ENCODE measurements at places on chromosomes 3 and 15.

- DNase-seq, result no peak
Observed at GRCh38 chr3:8400911-8401310, 100.7 kb upstream of the LMCD1 start.

- no peak for DNase-seq
Observed at GRCh38 chr3:136465296-136465695, 215.2 kb downstream of the PCCB start.

DNA sequence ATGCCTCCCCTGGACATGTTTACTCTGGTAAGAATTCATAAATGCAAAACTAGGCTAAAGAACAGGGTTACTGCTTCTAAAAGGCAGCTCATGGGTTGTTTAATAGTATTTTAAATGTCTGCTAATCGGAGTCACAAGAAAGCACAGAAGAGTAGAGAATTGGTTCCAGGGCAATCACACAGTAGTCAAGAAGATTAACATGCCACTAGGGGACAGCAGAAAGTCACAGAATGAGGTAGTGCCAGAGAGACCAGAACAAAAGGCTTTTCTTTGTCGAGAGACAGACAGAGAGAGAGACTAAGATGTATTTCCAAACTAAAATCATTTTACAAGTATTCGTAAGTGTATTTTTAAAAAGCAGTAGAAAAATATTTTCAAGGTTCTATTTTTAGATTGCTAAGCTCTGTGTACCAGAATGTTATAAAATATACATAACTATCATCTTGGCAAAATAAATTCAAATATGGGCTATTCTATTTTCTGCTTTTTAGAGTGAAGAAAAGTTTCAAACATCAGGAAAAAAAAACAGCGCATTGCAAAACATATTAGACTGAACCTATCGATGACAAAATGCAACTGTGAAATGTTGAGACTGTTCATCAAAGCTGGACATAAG, 78.3 kb upstream of the CDIN1 start:
- DNase-seq, result peak; percentile 90

DNA sequence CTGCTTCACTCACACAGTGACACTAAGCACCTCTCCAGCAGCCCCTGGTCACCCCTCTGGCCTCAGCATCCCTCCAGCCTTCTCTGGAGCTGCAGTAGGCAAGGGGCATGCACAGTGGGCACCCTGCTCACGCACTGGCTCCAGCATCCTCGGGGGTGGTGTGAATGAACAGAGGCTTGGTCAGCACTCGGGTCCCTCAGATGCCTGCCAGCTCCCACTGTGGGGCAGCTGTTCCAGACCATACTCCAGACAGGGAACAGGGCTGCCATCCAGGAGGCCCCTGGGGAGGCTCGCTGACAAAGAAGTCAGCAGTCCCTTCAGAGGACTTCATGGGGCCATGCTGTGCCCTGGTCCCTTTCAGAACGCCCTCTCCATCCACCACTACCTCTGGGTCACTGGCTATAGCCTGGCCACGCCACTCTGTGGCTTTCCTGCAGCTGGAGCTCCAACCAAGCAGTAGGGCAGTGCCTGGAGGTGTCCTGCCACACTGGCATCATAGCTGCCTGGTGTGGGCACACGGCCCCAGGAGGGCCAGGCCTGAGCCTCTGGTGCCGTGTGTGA, 26.3 kb downstream of the ALS2CL start:
- DNase-seq, result no peak

DNA sequence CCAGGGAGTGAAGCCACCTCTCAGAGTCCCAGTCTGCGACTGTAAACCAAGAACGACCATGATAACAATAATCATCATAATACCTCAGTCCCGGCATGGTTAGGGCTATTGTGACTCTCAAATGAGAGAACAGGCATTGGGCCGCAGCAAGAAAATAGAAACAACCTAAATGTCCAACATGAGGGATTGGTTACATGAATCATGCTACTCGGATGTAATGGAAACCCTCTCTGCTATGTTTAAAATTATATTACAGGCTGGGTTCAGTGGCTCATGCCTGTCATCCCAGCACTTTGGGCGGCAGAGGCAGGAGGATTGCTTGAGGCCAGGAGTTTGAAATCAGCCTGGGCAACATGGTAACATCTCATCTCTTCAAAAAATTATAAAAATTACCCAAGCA, 2.8 kb downstream of the CPN2 start:
- no peak for DNase-seq

DNA sequence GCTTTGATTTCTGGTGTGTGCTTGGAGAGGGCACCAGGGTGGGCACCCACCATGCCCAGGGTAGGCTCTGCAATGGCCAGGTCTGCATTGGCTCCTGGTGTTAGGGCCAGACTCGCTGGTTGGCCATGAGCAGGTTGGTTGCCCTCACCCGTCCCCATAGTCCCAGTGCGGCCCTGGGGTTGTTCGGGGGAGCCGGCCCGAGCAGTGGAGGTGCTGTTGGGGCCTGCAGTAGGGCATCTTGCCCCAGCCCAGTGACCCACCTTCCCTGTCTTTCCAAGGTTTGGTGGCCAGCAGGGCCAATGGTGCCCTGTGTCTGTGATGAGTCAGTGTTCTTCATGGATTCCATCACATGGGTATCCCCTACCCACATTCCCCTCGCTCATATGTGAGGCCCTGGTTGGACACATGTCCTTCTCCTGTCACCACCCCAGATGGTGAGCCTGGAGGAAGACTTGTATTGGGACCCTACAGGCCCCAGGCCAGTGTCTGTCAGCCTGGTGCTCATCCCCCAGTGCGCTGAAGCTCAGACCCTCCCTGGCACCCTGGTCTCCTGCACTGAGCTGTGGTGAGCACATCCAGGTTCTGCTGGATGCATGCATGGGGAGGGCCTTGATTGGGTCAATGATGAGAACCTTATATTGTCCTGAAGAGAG, 190.1 kb downstream of the UBE3A start:
- no peak for DNase-seq

DNA sequence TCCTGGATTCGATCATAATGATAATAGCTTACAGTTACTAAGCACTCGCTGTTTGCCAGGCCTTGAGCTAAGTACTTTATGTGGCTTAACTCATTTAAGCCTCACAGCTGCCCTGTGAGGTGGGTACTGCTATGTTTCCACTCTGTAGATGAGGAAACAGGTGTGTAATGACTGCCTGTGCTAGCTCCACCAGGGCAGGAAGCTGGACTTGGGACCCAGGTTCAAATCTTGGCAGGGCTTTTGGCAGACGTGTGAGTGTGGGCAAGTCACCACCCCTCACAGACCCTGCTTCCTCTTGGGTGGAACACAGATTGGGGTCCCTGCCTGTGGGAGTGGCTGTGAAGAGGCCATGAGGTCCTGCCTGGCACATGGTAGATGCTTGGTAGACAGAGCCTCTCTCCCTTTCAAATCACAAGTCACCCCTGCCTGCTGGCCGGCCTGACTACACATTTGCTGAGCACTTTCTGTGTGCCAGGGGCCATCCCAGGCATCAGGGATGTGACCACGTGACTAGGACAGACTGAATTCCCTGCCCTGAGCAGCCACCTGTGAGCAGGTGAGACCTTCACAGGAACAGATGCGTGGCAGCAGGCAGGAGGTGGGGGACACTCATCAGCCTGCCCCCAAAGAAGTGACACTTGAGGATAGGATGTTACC, 3.7 kb downstream of the EFCC1 start:
- no peak for DNase-seq

DNA sequence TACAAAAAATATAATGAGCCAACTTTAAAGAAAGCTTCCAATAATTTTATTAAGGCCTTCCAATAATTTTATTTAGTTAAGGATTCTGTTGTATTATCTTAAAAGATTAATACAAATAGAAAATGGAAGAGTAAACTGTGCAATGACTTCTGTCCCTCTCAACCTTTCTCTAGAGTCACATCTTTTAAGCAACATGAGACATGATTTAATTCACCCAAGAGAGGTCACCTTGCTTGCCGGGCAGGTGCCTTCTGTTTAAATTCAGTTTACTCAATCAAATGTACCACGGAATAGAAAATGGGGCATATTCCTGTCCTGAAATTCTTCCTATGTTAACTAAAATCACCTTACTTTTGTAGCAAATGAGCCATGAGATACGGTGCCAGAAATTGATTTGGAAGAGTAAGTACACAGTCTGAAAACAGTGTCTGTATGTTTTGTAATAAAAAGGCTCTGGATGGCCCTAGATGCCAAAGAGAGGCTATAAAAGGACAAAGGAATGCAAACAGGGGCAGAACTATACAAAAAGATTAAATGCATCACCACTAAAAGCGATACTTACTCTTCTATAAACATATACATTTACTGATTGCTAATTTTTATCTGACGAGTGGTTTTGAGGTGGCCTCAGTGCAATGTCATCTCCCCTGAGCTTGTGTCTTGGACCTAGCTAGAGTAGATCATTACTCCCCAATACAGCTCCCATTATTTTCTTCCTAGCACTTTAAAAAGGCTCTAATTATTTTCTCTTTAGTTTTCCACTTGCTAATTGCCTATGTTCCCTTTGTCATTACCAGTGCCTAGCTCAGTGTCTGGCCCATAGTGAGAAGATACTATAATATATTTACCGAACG, 134.0 kb downstream of the FHIT start:
- DNase-seq, result no peak

DNA sequence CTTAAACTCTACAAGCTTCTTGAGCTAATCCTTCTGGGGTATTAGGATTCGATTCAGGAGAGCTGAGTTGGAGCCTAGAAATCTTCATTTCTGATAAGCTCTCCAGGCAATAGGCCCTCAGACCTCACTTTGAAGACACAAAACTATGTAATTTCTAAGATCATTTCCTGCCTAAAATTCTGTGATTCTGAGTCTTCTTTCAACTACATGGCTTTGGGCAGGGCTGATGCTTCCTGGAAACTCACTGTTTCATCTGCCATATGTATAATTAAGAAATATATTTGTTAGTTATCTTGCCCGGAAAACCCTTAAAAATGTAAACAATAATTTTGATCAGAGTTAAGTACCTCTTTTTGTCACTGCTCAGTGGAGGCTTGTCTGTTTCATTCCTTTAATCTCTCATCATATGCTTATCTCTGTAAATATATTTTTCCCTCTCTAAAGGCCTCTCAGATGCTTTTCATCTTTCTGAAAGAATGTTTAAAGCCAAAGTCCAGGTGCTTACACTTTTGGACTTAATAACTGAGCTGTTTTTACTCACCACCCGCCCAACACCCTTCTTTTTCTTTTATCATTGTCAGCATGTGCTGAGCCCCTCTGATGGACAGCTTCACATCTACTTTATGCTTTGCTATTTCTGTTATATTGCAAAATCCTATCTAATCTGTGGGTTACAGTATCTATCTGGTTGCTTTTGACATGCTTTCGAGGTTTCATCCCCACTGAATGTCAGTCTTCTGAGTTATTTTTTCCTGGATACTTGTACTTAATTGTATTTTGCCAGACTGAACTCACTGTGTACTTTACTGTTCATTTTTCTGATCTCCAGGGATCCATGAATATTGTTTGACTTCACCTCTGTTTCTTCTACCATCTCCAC, 38.2 kb downstream of the FILIP1L start:
- no peak for DNase-seq

DNA sequence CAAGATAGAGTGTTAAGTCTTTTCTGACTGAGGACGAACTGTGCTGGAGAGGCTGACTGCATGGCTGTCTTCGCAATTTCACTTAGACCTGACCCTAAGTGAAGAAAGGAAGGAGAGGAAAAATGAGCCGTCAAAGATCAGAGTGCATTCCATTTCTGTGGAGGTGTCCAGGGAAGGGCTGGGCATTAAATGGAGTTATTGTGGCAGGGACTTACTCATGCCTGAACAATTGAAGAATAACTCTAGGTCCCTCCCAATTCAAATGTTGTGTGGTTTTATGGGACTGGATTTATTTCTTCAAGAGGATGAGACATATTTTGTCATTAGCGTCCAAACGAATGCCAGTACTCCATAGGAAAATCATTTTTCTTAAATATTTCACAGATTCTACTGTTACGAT, 187.3 kb upstream of the CFAP20DC start:
- DNase-seq, result no peak

DNA sequence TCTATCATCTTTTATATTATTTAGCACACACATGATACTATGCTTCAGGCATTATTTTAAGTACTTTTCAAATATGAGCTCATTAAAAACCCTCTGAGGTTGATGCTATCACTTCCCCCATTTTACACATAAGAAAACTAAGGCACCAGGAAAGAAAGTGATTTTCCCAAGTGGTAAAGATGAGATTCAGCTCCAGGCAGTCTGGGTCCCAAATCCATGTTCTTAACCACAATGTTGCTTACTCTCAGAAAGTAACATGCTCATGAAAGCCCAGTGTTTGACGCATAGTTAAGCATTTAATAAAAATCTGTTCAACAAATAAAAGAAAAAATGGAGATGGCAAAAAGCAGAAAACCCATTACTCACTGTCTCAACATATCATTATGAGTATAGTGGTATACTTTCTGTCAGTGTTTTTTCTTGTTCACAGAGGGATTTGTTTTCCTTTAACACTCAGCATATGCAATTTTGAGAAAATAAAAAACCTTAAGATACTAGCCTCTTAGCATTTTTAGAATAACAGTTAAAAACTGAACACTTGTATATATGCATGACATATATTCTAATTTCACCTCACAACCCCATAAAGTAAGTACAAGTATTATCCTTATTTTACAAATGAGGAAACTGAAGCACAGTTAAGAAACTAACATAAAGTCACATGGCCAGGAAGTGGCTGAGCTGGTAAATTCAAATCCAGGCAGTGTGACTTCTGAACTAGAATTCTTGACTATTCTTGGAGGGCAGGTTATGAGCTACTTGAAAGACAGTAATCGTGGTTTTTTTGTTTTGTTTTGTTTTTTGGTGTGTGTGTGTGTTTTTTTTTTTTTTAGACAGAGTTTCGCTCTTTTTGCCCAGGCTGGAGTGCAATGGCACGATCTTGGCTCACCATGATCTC, 10.4 kb downstream of the PEAK1 start:
- DNase-seq, result no peak

- DNase-seq, result no peak
Observed at GRCh38 chr3:160676547-160677303, at the start of gene ARL14. TSS of gene ARL14 (plus strand) at chr3:160677160. CDS start at chr3:160677347, 187 bp downstream.
